ENCODE measurements at places on chromosomes 5 and 9.

- no peak for DNase-seq
Measured at GRCh38 chr9:935348-935965, 41.0 kb upstream of the DMRT3 start.

- DNase-seq = no peak
Measured at GRCh38 chr9:37998881-37999587, 70.0 kb downstream of the SHB start.

GRCh38 chr5:173152547-173152946, 8.2 kb downstream of the BNIP1 start:
- no peak for DNase-seq

- peak; percentile 64 for DNase-seq
Measured at GRCh38 chr9:108551030-108551841, 304.6 kb downstream of the ACTL7B start.

- DNase-seq = no peak
Measured at GRCh38 chr9:78695519-78695918, 398.6 kb downstream of the PSAT1 start.

DNA sequence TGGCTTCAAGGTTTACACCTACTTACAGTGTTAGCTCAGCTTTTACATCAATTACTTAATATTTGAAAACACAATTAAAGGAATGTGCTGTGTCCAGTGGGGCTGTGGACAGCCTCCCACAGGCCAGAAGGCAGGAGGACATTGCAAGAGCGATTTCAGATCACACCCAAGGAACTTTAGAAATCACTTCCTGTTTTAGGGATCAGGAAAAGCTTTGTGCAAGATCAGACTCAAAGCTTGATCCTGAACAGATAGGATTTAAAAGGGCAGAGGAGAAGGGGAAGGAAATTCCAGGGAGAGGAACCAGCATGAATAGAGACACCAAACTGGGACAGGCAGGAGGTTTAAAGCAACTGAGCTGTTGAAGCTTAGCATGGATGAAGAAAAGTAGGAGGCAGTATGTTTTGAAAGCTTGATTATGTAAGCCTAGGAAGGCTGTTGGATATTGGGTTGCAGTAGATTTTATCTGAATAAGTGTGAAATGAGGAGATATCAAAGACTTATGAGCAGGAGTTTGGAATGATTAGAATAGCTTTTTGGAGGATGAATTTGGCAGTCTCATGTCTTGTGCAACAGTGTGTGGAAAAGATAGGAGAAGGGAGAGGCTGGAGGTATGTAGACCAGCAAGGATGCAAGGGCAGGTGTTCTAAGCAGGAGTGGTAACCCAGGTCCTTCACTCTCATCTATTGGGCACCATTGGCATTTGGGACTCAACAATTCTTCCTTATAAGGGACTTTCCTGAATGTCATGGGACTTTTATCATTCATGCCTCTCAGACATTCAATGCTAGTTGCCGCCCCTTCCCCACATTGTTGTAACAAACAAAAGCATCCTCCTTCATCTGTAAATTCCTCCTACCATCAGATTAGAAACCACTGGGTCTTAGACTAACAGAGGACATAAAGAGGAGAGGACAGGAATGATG, 123.5 kb downstream of the TARS1 start:
- DNase-seq = no peak

DNA sequence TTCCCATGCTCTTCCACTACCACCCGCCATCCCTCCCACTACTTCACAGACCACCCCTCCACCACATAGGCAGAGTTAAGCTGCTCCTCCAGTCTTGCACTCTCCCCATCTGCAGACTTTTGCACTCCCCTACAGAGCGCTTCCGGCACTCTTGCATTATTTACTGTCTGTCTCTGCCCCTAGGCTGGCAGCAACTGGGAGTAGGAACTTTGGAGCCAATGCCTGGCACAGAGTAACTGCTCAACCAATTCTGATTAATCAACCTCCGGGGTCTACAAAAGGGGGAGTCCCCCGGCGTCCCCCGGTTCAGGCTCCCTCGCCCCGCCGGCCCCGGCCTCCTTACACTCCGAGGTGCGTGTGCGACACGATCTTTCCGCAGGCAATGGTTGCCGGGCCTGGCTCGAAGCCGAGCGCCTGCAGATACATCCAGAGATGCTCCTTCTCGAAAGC, 498 bp downstream of the HAUS6 start:
- DNase-seq = peak; percentile 25

- DNase-seq = no peak
Measured at GRCh38 chr9:15714746-15715145, 161.9 kb downstream of the CCDC171 start.
